ENCODE measurements at places on chromosomes 1 and 21.

- DNase-seq: no peak
These were observed 415.1 kb upstream of the NEGR1 start for GRCh38 chr1:72697410-72697809.

GRCh38 chr1:183318433-183318832 is 99.7 kb downstream of the NMNAT2 start:
- DNase-seq: no peak

GRCh38 chr1:6507037-6507428 is 15.6 kb upstream of the PLEKHG5 start:
- DNase-seq: no peak

- DNase-seq: no peak
These were observed 14.0 kb upstream of the TBX15 start for GRCh38 chr1:119002028-119002686.

DNA sequence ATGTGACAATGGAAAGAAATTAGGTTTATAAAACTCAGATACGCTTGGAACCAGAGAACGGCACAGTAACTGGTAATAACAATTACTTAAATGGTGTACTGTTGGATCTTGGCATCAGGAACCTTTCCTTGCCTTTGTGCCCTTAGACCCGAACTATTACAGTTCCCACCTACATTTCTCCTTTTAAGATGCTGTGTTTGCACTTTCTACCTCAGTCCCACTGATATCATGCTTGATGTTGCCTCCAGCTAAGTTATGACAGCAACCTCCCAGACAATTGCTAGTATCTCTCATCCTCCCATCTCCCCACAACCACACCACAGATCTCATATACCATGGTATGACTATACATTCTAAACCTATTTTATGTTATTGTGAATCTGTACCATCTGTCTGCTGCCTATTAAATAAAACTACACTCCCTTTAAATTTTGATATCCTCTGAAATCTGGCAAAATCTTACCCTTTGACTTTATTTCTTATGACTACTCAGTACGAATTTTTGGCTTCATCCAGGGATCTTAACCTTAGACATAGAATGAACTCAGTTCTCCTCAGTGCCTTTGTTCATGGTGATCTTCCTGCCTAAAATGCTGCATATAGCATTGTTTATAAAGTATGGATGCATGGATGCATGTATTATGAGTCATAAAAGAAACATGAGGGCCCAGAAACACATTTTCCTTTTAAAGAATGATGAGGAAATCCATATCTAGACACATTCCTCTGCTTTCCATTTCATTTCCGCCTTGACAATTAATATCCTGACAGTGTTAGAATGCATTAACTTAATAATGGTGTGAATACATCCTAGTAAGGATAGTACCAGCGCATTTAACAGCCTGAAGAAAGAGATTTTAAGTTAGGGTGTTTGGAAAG is 64.1 kb downstream of the LRRC8D start:
- no peak for DNase-seq

DNA sequence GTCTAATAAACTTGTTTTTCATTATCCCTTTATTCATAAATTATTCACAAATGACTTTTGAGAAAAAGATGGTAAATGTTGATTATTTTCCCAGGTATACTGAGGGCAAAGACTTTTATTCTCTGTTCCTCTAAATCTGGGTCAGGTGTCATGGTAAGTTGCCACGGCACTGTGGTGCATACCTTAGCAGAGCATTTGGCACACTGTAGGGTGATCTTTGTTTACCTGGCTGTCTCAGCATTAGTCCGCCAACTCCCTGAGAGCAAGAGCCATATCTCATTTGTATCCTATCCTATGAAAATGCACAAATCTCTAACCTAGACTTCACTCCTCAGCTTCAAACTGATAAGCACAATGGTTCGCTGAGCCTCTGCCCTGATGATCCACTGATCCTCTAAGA is 24.9 kb downstream of the GDAP2 start:
- no peak for DNase-seq

GRCh38 chr1:231201979-231202633 is 38.9 kb upstream of the GNPAT start:
- no peak for DNase-seq
